Foreskin keratinocyte (primary cell): ENCODE measurements at places on chromosomes 1 and 21. TPM values are rescaled to one million over a fixed set of nuclear protein-coding genes. Genes with fewer than 3 reads are reported as not detected.

SLAMF7 gene
- polyA plus RNA-seq: 3.1 and 5.4 TPM in 2 replicates

IER5 gene
- polyA plus RNA-seq: 36.5 and 39.7 TPM in 2 replicates

A3GALT2 gene
- polyA plus RNA-seq: not detected in 2 replicates

DIRAS3 gene
- 0.16 and 0.22 TPM in 2 replicates for polyA plus RNA-seq

OR10Z1 gene
- not detected in 2 replicates for polyA plus RNA-seq

RHOU gene
- 0.27 and 0.46 TPM in 2 replicates for polyA plus RNA-seq

TRIM33 gene
- 8.3 and 8.4 TPM in 2 replicates for polyA plus RNA-seq

MNDA gene
- not detected in 2 replicates for polyA plus RNA-seq

RIMKLA gene
- not detected in 2 replicates for polyA plus RNA-seq

COL11A1 gene
- 0.32 and 0.76 TPM in 2 replicates for polyA plus RNA-seq

RHD gene
- not detected in 2 replicates for polyA plus RNA-seq
